ENCODE measurements at places on chromosomes 16 and 17.

DNA sequence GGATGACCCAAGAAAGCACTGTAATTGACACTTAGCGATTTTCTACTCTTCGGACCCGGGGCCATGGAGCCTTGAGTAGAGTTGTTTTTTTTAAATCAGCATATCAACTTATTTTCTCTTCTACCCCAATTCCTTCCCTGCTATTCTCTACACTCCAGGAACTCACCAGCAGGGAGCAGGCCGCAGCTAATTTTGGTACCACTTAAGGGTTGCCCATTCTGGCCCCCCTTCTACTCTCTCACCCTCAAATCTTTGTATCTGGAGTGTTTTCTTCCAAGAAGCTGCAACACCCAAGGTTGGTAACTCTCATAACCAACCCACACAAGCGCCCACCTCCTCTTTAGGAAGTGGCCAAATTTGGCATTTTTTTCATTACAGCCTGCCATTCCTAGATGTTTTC, 5.5 kb upstream of the ERAL1 start:
- no peak for DNase-seq

DNA sequence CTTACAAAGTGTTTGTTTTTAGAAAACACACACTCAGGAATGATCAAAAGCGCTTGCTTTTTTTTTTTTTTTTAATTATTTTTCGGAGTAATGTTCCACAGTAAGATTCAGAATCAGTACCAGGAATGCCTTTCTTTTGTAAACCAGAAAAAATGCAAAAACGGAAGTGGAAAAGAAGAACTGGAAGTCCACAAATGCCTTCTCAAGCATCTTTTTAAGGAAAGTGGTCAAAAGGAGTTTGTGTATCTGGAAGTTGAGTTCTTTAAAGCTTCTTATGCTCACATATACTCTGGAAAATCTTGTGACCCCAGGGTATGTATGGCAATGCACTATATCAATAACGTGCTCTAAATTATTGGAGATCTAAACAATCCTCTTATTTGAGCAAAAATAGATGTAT, 126.0 kb downstream of the ABCA8 start:
- no peak for DNase-seq

GRCh38 chr17:332558-333322, 19.9 kb downstream of the RPH3AL start:
- no peak for DNase-seq

- peak; percentile 37 for DNase-seq
Observed at GRCh38 chr17:82767041-82767754, 15.3 kb downstream of the TBCD start.

Data from activated naive CD4-positive, alpha-beta T cell treated with anti-CD3 and anti-CD28 coated beads, Interleukin-2, amount 50 U/mL, for 16 hours (primary cell).